Stimulated activated CD4-positive, alpha-beta T cell treated with anti-CD3 and anti-CD28 coated beads, Interleukin-12 subunit alpha, Interleukin-12 subunit beta, amount 100 ng/mL, for 48 hours (primary cell): ENCODE measurements at places on chromosomes 7 and 10.

- DNase-seq = no peak
Observed at GRCh38 chr7:20222219-20222828, 5.1 kb upstream of the MACC1 start.

GRCh38 chr10:130300608-130301020, 164.4 kb downstream of the GLRX3 start:
- peak; percentile 23 for DNase-seq

GRCh38 chr10:11144626-11145494, 127.2 kb downstream of the CELF2 start:
- DNase-seq = no peak

GRCh38 chr7:805261-805660, 27.0 kb upstream of the SUN1 start:
- no peak for DNase-seq

GRCh38 chr7:25926891-25927625, 224.9 kb upstream of the NFE2L3 start:
- DNase-seq = no peak

DNA sequence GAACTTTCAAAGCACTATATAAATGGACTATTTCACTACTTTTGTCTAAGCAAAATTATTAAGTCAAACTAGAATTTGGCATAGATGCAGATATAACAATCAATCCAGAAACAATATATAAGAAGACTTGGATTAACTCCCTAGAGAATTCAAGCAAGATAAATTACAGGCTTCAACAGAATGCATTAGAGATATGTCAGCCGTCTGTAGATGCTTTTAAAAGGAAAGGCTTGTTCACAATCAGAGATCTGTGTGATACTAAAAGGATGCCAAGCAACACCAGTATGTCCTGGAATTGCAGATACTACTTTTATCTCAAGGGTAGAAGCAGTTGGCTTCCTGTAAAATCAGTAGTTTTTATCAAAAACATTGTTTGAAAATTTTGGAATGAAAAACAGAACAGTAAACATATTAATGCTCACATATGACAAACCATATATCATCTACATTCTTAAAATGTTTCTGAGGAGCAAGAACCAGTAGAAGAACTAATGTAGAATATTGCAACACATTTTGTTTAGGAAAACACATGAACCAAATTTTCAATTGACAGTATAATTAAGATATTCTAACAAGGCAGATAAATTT, 947.9 kb upstream of the LRRN3 start:
- DNase-seq = no peak

- DNase-seq = peak; percentile 30
Observed at GRCh38 chr7:144842377-144842851, 6.6 kb upstream of the TPK1 start.

GRCh38 chr10:130028465-130028819, 64.4 kb upstream of the EBF3 start:
- no peak for DNase-seq

DNA sequence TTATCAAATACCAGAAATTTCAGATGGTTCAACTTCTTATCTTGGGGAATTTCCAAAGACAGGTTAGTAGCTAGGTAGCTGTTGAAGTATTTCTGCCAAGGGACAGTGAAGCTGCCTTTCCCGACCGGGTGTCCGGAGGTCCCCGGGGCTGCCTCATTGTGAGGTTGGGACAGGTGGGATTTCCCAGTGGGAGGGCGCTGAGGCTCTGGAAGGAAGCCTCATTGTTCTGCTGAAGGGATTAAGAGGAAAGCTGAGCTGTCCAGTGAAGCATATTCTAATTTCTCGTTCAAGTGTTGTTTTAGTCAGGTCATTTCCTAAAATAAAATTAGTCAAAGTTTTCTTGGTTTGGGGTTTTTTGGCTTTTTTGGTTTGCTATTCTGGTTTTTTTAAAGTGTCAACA, 244.2 kb downstream of the MGMT start:
- DNase-seq = no peak

DNA sequence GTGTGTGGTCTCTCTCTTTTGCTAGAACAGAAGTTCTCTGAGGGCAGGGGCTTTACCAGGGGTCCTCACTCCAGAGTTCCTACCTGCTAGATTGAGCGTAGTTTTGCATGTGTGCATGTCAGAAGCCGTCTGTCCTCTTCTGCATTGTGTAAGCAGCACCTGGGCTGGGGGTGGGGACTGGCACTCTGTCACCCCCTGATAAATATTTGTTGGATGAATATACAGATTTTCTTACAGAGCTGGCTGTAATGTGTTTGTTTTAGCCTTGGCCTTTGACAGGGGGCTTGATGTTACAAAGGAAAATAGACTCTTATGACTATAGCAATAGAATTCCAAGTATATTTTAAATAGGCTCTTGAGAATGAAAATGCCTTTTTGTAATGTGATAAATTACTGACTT, 46.6 kb downstream of the WDR37 start:
- no peak for DNase-seq

DNA sequence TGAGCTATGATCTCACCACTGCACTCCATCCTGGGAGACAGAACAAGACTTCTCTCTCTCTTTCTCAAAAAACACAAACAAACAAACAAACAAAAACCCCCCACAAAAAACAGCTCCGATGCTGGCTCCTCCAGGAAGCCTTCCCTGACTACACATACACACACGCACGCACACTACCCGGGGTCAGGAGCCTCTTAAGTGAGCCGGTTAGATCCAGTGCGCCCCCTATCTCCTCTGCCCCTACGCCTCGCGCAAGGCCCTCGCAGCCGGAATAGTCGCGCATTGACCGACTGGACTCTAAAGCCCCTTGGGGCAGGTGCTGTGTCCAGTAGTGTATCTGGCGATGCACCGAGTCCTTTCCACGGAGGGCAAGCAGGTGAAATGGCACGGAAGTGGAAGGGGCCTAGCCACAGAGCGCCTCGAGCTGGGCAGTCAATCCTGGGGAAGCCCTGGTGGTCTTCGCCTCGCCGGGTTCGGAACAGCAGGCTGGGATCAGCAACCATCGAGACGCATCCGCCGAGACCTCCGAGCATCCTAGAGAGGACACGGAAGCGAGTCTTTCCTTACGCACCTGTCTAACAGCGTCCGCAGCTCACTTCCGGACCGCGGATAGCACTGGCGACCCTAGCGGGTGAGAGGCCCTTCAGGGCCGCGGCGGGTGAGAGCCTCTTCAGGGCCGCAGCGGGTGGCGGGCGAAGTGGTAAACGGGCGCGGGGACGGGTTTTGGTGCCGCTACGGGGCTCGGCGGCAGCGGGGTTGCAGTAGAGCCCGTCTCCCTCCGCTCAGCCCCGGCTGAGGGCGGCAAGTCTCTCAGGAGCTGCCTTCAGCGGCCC, at the start of gene ZSCAN25:
Gene ZSCAN25 (plus strand): TSS at position 588 of the 833 bp plus-strand sequence. CDS start 2,661 bp downstream, outside the sequence.
- DNase-seq = peak; percentile 81

DNA sequence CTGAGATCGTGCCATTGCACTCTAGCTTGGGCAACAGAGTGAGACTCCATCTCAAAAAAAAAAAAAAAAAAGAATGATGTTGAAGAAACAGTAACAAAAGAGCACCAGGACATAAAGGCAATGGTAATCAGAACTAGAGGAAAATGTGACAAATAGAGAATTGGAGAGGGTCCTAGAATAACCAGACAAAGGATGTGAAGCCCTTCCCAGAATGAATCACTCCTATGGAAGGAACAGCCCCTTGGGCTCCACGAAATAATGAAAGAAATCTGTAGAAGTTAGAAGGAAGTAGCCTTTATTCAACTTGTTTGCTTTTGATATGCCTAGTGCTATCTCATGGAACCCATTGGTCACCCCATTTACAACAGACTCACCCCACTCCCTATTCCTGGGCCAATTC, 169.2 kb downstream of the SUGCT start:
- no peak for DNase-seq

- no peak for DNase-seq
Observed at GRCh38 chr7:25392588-25393338, 164.5 kb upstream of the NPVF start.

DNA sequence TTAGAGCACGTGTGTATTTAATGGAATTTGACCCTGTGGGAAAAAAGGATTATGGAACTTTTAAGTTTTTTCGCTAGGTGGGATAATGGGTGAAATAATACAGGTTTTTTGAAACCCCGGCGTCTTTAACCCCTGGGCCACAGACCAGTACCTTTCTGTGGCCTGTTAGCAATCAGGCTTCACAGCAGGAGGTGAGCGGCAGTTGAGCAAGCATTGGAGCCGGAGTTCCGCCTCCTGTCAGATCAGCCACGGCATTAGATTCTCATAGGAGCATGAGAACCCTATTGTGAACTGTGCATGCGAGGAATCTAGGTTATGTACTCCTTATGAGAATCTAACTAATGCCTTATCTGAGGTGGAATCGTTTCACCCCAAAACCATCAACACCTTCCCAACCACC, 28.6 kb downstream of the WAC start:
- DNase-seq = no peak

DNA sequence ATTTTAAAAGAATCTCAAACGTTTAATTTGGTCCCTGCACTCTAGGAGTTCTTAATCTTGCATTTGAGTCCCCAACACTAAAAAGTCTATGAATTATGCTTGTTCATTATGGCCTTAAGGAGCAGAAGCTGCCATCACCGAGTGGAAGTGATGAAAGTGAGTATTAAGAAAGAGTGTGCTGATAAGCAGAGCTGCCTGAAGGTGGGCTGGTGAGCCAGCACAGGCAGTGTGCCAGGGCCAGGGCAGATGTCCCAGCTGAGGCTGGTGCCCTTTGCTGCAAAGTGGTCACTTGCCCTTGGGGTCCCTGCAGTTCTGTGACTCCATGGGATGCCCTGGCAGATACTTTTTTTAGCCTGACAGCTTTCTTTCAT, 72.9 kb upstream of the LOXL4 start:
- DNase-seq = no peak

- no peak for DNase-seq
Observed at GRCh38 chr7:66952343-66953043, 31.5 kb downstream of the TMEM248 start.

DNA sequence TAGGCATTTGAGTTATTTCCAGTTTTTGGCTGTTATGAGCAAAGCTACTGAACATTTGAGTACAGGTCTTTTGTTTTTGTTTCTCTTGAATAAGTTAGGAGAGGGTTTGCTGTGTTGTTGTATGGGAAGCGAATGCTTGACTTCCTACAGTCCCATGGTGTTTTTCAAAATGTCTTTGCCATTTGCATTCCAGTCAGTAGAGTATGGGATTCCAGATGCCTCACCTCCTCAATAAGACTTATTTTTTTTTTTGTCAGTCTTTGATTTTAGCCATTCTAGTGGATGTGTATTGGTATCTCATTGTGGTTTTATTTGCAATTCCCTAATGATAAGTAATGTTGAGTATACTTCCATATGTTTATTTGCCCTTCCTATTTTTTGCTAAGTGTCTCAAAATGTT, 19.4 kb downstream of the CDK13 start:
- no peak for DNase-seq

- DNase-seq = no peak
Observed at GRCh38 chr10:30491916-30492515, 58.0 kb downstream of the MAP3K8 start.

DNA sequence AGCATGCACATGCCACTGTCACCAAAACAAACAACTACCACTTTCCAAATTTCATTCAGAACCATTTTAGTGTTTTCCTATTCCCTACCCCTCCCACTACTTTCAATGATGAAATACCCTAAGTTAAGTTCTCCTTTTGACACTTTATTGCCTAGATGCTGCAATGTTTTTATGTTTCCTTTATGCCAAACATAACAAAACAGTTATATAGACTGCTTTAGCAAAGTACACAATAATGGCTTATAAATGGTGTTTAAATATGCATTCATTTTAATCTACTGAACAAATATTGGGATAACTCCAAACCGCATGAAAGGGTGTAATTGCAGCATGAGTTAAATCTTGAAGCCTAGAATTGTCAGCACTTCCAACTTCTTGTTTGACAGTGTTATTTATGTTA, 69.2 kb downstream of the PHYHIPL start:
- no peak for DNase-seq

DNA sequence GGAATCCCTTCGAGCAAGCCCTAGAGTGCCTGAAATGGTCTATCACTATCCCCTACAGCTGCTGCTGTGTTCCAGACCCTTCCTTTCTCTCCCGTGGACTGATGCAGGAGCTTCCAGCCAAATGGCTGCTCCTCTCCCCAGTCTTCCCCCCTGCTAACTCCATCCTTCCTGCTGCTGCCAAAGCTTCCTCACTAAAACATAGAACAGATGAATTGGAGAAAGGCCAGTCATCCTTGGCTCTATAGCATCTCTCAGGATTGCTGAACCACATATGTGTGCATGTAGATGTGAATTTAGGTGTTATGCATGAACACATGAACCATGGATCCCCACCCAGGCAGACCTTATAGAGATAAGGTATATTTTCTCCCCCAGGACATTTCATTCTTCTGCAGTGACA, 60.7 kb downstream of the GPR26 start:
- DNase-seq = no peak

- DNase-seq = no peak
Observed at GRCh38 chr10:116281775-116282174, 8.8 kb upstream of the GFRA1 start.

- DNase-seq = no peak
Observed at GRCh38 chr7:207418-208129, 15.2 kb downstream of the FAM20C start.

GRCh38 chr7:1257221-1257620, 24.5 kb downstream of the UNCX start:
- DNase-seq = no peak

- DNase-seq = no peak
Observed at GRCh38 chr10:118195729-118196128, 146.4 kb downstream of the FAM204A start.

- no peak for DNase-seq
Observed at GRCh38 chr10:111650088-111650487, 533.5 kb downstream of the GPAM start.

DNA sequence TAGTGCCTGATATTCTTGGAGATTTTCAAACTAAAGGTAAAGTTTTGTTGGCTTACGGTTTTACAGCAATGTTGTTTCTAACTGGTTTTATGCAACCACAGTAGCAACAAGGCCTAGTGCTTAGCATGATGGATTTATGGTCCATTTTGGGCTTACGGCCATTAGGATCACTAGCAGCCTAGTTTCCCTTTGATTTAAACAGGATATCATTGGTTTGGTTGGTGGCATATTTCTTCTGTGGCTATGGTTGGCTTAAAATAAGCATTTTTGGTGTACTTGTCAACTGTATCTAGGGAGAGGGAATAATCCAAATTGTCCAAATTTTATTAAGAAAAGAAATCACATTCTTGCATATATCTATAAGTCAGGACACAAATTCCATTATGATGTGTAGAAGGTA, 194.0 kb downstream of the HDAC9 start:
- no peak for DNase-seq

GRCh38 chr10:29317027-29317420, 28.2 kb downstream of the LYZL1 start:
- DNase-seq = no peak
